ENCODE measurements at places on chromosomes 7 and 10.

- no peak for DNase-seq
Observed at GRCh38 chr7:42025635-42026375, 211.2 kb downstream of the GLI3 start.

- no peak for DNase-seq
Observed at GRCh38 chr10:126373972-126374371, 14.3 kb downstream of the ADAM12 start.

DNA sequence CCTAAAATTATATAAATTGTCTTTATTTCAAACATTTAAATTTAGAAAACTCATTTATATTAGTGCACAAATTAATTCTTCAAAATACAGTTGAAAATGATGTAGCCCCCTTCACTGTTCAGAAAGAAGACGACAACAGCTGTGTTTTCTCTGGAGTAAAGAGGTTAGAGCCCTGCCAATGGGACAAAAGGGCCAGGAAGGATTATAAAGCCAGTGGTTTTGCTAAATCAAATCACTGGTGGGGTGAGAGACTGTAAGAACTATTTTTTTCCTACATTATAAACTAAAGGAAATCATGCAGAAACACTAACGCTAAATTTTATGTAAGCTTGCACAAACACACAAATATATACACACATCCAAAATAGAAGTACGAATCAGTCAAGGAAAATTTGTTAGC is 386.6 kb downstream of the PARD3 start:
- DNase-seq = no peak

DNA sequence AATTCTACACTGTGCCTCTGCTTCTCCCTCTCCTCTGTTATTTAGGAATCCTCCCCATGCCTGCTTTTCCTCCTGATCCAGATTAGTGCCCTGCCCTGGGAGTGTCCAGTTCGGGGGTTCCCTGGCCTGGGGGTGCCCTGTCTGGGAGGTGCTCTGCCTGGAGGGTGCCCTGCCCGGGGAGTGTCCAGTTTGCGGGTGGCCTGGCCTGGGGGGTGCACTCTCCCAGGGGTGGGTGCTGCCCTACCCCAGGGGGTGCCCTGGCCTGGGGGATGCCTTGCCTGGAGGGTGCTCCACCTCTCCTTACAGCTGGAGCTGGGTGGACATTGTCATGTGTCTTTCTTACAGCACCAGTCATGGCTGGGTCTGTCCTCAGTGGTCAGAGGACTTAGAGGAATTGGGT is 20.2 kb downstream of the RAMP3 start:
- no peak for DNase-seq

DNA sequence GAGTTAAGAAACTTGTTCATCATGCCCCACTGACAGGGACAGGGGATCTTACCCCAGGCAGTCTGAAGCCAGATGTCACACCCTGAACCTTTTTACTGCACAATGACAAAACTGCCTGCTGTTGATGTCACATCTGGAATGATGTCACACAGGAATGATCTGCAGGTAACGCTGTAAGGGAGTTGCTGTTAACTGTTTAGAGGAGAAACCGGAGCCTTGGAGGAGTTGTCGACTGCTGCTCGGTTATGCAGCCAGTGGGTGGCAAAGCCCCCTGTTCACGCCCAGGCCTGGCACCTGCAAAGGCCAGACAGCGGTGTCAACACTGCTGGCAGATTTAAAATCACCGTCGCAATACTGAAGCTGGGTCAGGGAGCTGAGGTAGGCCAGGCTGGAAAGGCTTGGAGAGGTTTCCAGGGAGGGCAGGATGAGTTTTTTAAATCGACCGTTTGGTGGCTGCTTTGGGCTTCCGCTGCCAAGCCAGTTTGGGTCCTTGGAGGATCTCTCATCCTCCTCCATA is 10.0 kb upstream of the SLIT1 start:
- DNase-seq = no peak

DNA sequence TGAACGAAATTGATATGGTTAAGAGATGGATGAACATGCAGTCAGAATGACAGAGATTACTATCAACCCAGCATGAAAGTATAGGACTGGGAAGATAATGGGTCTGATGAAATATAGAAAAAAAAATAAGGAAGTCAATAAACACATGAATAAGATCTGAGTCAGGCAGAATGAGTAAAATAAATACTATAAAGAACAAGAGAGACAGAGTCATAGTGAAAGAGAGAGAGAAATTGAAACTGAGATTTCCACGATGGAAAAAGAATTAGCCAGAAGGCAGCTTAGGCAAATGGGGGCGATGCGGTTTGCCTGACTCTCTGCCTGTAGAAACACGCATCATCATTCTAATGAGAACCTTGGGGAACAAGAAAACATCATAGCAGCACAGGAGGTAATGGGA is 26.6 kb downstream of the SEMA3D start:
- no peak for DNase-seq

DNA sequence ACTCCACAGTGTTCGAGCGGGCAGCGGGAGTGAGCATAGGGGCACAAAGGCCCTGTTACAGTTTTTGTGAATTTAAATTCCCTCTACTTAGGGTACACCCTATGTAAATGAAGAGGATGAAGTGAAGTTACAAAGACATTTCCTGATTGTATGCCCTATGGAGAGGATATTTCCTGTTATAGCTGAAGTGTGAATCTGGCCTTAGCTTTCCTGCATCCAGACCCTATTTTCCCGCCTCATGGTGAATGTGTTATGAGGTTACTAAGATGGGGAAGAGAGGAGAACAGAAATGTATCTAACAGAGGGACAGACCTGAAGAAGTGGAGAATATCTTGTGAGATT is 37.8 kb upstream of the COMMD3 start:
- DNase-seq = no peak

DNA sequence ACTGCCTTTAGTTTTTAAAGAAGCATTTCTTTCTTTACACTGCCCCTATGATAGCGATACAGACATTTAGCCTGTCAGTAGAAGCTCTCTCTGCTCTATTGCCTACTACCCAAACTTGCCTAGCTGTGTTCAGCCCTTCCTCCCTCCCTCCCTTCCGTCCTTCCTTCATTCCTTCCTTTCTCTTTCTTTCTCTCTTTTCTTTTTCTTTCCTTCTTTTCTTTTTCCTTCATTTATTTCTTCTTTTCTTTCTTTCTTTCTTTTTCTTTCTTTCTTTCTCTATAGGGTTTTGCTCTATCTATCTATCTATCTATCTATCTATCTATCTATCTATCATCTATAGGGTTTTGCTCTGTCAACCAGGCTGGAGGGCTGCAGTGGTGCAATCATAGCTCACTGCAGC is 7.1 kb upstream of the ZNF212 start:
- DNase-seq = no peak

DNA sequence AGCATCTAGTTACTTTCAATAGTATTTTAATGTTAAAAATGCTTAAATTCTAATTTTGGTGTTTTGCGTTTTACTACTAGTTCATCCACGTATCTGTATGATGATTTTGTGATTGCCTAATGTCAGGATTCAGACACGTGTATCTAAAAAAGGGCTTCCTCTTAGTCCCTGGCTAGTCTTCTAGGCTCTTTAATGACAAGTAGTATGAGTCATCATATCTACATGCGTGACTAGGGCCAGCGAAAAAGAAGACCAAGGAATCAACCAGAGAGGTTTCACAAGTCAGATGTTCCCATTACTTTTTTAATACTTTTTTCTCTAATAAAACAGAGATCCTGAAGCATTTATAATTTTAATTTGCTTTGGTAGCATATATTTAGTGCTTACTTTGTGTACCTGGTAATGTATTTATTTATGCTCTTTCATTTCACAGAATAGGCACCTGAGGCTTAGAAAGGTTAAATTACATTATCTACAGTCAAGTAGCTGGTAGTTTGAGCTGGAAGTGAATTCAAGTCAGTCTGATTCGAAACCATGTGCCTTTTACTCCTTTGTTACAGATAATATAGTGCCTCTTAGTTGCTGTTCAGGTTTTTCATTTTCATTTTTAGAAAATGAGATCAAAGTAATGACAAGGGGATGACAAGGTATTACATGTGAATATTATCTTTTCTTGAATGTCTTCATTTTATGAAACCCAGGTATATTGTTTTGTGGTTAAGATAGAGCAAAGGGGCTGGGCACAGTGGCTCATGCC is 140.3 kb downstream of the FOXP2 start:
- DNase-seq = no peak

DNA sequence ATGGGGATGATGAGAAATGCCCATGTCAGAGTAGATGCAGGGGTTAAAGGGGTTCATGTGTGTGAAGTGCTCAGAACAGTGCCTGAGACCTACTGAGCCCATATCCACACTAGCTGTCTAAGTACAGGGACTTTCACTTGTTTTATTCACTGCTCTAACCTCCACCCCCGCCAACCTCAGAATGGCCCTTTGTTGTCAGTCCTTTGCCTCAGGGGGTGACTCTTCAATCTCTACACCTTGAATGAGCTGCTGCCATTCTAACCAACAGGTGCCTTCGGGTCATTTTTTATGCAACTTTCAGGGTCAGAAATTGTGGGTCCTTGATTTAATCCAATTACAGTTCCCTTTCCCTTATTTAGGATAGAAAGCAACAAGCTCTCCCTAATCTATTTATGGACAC is 26.2 kb downstream of the VSTM4 start:
- DNase-seq = no peak

- no peak for DNase-seq
Observed at GRCh38 chr7:67401492-67401891, 404.9 kb downstream of the TYW1 start.

DNA sequence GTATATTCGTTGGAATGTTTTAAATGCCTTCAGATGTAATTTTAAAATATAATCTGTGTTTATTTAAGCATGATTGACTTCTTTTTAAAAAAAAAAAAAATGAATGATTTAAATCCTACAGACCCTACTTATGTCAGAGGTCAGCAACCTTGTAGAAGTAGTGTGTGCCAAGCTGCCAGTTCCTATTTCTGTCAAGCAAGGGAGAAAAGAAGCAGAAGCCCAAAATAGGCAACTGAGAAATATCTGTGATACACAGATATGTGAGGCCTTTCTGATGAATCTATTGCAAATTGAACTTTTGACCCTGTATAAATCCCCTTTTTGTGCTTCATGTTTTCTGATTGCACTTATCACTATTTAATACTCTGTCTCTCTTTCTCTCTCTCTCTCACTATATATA is 199.5 kb downstream of the LRRN3 start:
- no peak for DNase-seq

DNA sequence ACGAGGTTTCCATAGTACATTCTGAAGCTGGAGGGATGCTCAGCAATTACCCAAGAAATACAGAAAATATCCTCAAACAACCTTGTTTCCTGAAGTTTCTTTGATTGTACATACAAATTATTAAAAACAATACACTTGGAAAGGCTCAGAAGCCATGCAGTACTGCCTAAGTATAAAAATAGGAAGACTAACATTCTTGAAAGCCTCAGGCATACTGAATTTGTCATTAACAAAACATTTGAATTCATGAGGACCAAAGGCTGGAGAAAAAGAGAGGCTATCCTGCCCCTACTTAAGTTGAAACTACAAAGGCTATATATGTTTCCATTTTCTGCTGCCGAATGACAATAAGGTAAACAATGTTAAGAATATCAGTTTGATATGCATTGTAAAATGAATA is 54.3 kb upstream of the SGCE start:
- no peak for DNase-seq

DNA sequence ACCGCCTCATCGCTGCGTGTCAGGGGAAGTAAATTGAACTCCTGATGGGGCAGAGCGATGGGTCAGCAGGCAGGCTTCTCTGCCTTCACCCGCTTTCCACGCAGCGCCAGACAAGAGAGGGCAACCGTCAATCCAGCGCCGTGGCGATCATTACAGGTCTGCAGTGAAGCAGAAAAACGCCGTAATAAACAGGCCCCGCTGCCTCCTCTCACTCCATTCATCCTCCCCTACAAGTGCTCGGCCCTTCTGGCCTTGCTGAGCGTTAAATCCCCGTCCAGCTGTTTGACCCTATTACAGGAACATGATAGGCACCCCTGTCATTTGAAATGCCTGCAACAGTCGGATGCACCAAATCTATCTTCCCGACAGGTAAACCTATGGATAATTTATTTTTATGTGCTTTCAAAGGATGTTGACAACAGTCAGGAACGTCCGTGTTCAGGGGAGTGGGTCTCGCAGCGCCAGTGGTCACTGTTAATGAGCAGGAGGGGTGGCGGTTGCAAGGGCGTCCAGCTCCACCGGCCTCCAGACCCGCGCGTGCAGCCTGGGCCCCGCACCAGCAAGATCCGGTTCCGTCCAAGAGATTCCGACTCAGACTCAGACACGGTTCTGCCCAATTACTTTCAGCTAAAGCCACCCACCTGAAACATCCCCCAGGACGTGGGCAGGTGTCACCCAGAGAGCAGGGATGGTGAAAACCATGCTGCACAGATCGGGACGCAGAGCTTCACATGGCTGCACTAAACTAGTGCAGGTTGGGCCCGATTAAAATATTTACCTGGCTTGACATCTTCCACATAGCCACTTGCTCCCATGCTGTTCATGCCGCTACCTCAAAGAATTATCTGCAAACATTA is 508.0 kb upstream of the MGMT start:
- DNase-seq = no peak

GRCh38 chr10:46233181-46233580 is 53.6 kb upstream of the ANTXRL start:
- DNase-seq = no peak

DNA sequence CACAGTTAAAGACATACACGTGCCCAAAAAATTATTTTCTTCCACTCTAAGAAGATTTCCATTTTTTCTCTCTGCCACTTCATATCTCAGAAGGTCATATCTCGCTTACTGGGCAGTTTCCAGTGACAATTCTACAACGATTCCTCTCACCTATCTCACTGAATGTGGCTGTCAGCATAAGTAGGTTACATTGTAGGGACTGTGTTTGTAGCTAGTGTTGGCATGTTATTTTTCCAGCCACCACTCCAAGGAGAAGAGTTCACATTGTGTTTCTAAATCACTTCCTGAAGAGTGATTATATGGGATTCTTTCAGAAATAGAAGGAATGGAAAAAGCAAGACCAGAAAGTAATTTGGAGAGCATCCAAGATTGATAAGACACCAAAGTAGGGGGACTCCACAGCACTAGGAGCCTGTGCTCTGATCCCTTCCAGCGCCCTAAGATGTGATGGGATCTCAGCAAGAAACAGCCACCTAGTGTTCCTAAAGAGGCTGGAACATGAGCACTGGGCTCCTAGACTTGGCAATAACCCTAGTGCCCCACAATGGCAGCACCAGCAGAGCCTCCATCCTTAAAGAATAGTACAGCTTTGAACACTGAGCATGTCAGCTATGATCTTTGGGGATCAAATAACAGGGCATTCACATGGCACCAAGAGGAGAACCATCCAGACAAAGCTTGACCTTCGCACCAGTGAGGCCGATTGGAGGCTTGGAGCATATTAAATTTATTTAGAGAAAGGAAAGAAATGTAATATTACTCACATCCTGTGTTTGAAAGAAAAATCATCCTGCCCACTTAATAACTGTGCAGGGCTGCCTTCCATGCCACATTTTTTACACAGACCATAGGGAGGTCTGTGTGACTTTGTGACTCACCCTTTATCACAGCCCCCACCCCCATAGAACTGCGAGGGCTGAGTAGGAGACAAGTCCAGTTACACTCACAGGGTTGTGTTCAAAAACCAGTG is 51.8 kb downstream of the CAV1 start:
- no peak for DNase-seq
